ENCODE measurements at places on chromosomes 1 and 21.

DNA sequence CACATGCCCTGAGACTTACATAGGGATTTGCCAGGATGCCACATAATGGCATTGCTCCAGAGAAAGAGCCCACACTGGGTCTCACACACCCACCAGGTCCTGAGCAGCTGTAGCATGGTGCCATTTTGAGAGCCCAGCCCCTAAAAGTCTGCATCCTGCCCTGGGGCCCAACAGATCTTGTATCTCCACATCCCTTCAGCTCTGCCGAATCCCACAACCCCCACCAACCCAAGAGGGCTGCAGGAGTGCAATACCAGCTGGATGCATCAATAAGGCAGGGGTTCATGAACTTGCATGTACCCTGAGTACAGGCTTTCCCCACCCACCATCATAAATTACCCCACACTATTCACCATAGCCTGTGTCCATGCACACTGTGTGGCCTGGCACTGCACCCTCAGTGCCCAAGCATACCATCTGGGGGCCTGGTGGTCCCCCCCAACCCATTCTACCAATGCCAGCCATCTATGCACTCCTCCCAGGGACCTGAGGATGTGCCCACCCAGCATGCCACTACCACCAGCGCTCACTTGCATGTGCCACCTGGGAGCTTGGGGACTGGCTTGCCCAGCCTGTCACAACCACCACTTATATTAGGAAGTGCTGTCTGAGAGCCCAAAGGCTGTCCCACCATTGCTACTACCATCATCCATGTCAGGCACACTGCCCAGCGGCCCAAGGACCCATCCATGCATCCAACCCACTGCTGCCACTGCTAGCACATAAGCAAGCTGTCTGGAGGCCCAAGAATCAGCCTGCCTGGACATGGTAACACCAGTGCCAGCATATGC is 4.1 kb upstream of the KRTAP12-2 start:
- DNase-seq: no peak

DNA sequence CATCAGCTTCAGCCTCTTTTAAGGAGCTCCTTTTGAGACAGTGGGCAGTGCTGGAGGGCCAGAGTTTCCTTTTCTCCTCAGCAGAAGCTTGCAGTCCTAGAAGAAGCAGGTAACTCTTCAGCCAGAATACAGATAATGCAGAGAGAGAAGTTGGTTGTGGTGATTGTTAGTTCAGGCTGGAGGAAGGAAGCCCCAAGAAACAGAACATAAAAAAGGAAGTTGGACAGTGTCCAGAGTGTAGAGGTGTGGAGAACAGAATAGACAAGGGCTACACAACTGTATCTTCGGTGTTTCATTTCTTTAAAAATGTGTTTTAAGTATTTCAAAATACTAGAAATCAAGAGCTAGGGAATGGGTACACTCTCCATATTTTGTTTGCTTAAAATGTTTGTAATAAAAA is 6.4 kb upstream of the TACSTD2 start:
- no peak for DNase-seq

- no peak for DNase-seq
These were observed 414.3 kb upstream of the NR5A2 start for GRCh38 chr1:199612976-199613774.

DNA sequence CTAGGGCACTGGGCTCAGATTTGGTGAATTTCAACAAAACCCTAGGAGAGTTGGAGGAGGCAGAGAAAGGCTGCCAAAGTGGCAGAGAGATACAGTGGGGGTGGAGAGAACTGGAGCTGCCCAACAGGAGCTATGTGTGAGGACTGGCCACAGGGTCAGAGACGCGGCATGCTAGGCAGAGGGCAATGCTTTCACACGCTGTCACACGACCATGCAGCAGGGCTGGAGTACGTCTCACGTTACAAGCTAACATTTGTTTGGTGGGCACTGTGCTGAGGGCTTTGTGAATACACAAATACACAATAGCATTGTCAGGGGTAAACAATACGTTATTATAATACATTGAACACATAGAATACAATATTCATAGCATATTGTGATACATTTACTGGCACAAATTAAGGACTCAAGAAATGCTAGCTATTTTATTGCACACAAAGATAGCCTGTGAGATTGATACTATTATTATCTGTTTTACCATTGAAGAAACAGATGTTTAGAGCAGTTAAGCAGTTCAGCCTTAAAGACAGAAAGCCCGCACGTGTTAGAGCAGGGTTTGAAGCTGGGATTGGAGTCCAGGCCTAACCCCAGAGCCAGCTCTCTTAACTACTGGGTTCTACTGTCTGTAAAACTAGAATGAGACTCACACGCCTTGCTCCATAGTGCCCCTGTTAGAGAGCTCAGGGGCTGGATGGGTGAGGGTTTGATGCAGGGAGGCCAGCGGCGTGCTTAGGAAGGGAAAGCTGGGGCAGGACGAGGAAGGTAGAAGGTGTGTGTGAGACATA is 4.5 kb downstream of the RAB7B start:
- DNase-seq: no peak

- DNase-seq: no peak
These were observed 37.4 kb upstream of the RGS16 start for GRCh38 chr1:182641561-182641960.

DNA sequence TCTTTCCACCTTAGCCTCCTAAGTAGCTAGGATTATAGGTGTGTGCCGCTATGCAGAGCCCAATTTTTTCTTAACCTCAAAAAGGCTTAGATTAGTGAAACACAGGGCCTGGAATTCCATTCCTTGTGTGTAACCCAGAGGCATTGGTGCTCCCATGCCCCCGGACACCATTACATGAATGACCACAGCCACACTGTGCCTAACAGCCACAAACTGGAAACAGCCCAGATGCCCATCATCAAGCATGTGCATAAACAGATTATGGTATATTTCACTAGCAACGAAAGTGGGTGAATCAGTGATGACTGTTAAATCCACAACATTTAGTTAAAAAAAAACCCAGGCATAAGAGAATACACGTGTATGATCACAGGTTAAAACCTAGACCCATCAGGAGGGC is 24.4 kb downstream of the ADAM30 start:
- DNase-seq: no peak

GRCh38 chr1:26358411-26359384 is 4.8 kb upstream of the CRYBG2 start:
- peak; percentile 82 for DNase-seq

- no peak for DNase-seq
These were observed 24.5 kb upstream of the RCC2 start for GRCh38 chr1:17463991-17464390.

GRCh38 chr1:32918179-32918578 is 17.0 kb upstream of the TMEM54 start:
- no peak for DNase-seq

DNA sequence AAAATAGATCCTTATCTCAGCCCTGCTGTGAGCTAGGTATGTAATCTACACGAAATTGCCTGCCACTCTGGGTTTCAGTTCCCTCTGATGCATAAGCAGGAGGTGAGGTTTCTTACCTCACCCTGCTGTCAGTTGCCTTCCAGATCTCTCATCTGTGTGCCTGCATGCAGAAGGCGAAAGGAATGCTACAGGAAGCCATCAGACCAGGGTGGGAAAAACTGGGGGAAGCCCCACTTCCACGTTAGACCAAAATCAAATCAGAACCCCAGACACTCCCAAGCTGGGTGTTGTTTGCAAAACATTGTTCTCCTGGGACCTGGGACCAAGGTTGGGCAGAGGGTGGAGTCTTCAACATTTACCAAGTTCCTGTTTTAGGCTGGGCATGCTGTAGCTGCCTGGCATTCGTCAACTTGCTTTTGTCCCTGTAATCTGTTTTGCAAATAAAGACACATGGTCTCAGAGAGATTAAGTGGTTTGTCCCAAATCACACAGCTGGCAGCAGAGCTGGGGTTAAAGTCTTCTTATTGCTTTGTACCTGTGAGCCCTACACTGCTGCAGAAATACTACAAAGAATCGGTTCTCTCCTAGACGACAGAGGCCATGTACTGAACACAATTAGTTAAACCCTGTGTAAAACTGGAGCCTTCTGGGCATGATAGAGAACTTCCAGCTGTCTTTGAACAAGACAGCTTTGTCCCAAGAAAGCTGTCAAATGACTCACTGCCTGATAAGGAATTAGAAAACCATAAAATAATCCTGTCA is 389.7 kb upstream of the RUNX1 start:
- peak; percentile 31 for DNase-seq

DNA sequence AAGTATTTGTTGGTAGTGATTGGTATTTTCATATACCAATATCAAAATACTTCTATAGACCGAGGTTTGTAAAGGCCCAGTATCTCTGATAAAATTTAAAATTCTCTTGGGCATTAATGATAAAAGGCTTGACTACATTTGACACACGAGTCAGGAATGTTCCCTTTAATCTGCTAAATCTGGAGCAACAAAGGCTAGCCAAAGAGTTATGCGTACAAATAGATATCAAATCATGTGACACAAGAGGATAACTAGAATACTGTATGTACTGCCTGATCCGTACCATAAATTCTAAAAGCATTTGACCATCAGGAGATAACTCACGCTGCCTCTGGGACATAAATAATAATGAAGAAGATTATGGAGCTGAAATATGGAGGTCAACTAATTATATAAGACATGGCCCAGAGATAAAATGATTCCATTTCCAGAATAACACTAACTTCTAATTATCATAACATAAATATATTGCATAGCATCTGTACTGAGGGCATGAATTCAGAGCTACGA is 64.2 kb upstream of the SH3GLB1 start:
- no peak for DNase-seq

DNA sequence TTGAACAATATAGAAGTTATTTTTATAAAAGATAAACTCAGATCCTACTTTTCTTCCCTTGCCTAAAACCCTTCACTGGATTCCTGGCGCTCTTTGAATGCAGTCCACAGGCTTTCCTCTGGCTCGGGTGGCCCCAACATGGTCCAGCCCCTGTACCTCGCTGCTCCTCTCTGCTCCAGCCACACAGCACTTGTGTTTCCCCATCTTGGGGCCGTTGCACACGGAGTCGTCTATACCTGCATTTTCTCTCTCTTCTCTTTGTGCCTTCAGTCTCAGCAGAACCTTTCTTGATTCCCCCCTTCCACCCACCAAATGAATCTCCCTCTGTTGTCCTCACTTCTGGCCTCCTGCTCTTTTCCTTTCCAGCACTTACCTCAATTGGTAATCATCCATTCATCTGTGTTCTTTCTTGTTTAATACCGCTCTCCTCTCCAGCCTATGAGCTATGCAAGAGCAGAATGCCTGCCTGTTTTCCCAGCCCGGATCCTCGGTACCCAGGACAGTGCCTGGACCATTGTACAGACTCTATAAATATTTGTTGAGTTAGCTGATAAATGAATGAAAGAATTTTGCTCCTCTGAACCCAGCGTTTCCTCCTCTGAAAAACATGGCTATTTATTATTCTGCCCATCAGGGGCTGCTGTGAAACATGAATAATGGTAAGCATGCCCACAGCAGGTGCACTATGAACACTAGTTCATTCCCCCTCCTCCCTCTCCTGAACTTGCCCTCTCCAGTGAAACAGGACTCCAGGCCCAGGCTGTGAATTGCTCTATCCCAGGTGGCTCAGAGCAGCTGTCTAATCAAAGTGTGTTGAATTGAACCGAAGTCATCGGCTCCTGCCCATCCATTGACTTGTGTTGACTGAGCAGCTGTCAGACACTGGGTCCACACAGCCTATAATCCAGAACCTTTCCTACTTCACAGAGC is 266.9 kb downstream of the PTPRU start:
- DNase-seq: no peak

- DNase-seq: no peak
These were observed 11.4 kb downstream of the SOX13 start for GRCh38 chr1:204084247-204084772.

DNA sequence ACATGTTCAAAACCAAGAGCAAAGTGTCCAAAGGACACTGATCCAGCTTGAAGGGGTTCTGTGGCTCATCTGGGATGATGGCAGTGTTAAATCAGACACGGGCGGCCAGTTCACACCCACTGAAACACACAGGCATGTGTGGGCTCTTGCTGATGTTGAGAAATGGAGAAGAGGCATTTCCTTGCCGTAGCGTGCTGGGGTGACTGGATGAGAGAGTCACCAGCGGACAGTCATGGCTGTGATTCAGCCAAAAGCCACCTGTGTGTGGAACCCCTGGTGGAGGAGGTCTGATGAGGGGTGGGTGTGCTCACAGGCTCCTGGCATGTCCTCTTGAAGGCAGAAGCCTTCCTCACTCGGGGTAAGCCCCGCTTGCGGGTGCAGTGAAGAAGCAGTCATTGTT is 7.2 kb downstream of the C1orf35 start:
- no peak for DNase-seq

GRCh38 chr1:110686188-110686587 is 11.4 kb upstream of the KCNA3 start:
- peak; percentile 14 for DNase-seq

DNA sequence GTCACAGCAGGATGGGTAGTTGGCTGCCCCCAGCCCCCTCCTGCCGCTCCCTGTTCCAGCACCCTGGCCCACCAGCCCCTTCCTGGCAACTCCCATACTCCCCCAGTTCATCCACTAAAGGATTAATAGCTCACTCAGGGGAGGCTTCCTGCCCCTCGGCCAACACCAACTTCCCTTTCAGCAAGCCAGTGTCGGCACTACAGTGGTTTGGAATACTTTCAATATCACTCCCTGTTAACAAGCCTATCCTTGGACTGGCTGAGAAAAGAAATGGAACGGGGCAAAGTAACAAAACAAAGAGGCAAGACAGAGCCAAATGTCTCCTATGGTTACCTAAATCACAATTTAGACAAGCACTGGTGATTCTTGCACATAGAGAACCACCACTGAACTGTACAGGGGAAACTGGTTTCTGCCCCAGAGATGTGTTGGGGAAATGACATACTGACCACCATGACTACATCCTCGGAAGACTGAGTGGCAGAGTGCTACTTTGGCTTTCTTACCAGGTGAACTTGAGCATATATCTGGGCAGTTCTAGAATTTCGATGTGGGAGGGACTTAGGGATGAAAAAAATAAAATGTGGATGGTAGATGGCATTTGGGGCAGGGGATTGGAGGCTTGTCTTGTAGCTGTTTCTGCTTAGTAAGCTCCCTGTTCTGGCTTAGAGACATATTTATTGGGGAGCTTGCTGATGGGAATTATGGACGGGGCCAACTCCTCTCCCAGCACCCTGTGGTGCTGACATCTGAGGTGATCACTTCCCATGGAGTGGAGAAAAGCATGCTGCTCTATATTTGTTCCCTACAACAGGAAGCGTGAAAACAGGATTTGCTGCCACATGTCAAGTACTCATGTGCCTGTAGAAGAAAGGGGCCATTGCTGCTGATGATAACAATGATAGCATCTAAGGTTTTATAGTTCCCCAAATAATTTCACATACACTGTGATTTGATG is 7.1 kb upstream of the CAPN2 start:
- DNase-seq: no peak

GRCh38 chr1:42784946-42785693 is at the start of gene TMEM269:
Gene TMEM269, plus strand, starts transcription at chr1:42784991. Its CDS starts 4,903 bp downstream, at chr1:42789894.
- peak; percentile 62 for DNase-seq

- DNase-seq: no peak
These were observed 6.1 kb downstream of the GPR137B start for GRCh38 chr1:236148470-236148845.
